ENCODE measurements at places on chromosomes 3 and 15. TPM values are rescaled to one million over a fixed set of nuclear protein-coding genes. Genes with fewer than 3 reads are reported as not detected.

Gene MCTP2
- total RNA-seq = 14.6 TPM

DNA sequence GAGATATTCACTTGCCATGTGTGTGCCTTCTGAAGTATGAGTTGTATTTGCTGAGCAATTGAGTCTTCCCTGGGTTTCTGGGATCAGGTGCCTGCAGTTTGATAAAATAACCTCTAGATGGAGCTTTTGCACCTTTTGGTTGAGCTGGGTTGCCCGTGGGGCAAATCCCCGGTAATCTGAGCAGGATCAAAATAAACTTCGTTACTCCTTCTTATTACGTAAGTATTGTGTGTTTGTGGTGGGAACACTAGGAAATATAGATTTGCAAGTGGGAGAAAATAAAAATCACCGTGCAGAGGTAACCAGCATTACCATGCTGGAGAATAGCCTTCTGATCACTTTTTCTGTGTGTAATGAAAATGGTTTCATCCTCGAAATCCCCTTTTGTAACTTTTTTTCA is 277.4 kb upstream of the NR2E3 start:
- no peaks in the 10 kb centered on the region for H3K36me3 ChIP-seq
- no peaks in the 10 kb centered on the region for H3K4me1 ChIP-seq
- DNase-seq = peak; percentile 55

Gene VILL
- total RNA-seq = 5.1 TPM

- peaks cover 88% of the 10 kb centered on the region for H3K27me3 ChIP-seq
- no peak overlapping the region for H3K4me3 ChIP-seq
- peaks cover 59% of the 10 kb centered on the region for H3K4me1 ChIP-seq
- no peak for DNase-seq
- no peak overlapping the region for H3K27ac ChIP-seq
- no peaks in the 10 kb centered on the region for H3K36me3 ChIP-seq
Measured at GRCh38 chr15:52801748-52802085, 11.6 kb upstream of the ONECUT1 start.

- no peaks in the 10 kb centered on the region for H3K4me1 ChIP-seq
- H3K36me3 ChIP-seq = no peaks in the 10 kb centered on the region
- H3K27me3 ChIP-seq = no peaks in the 10 kb centered on the region
- DNase-seq = no peak
- no peak overlapping the region for H3K4me3 ChIP-seq
Measured at GRCh38 chr15:38782156-38782555, 217.5 kb upstream of the RASGRP1 start.

DNA sequence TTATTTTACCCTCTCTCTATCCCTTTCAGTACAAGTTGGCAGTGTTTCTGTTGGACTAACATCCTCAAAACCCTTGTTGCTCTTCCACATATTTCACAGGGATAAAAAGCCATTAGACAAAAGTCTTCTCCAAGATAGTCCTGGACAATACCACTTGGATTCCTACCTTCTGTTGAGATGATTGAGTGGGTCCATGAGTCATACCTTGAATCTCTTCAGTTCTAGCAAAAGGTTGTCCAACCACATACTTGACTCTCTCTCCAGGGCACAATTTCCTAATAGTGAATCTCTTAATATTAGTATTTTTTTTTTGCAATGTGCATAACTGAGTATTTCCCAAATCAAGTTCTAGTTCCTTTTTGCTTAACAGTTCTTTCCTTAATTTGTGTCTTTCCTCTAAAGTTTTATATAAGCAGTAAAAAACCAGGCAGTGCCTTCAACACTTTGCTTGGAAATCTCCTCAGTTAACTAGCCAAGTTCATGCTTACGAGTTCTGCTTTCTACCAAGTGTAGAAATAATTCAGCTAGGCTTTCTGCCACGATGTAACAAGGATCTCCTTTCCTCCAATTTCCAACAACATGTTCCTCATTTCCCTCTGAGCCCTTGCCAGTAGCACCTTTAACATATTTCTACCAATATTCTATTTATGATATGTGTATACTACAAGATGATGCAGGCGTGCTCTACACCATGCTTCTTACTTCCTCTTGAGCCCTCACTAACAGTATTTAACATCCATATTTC is 68.3 kb upstream of the NEO1 start:
- no peak for DNase-seq
- H3K36me3 ChIP-seq = no peaks in the 10 kb centered on the region
- H3K4me3 ChIP-seq = no peak overlapping the region
- H3K27ac ChIP-seq = peak overlapping the region; percentile 33
- no peaks in the 10 kb centered on the region for H3K27me3 ChIP-seq

GRCh38 chr3:12716605-12717151 is 42.4 kb downstream of the TMEM40 start:
- no peaks in the 10 kb centered on the region for H3K27me3 ChIP-seq
- no peak overlapping the region for H3K4me3 ChIP-seq
- no peaks in the 10 kb centered on the region for H3K36me3 ChIP-seq
- DNase-seq = no peak

DNA sequence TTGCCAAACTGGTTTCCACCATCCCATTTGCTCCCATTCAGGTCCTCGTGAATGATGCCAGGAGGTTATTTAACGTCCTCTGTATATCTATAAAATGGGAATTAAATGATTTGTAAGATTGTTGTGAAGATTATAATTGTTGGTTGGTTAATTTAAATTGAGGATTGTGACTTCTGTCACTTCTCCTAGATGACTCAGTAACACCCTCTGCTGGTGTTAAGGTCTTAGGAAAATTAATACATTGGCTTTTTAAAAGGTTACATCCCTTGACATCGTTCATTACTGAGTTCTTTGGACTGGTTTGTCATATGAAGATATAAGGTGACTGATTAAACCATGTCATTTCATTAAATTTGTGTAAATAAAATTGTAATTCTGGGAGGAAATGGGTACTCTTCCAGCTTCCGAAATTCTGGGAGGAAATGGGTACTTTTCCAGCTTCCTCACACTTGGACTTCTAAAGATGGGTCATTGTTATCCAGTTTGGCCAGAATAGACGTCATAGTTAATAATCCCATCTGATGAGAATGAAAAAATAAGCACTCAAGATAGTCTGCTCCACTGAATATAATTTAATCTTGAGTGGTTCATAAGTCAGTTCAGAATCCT is 33.3 kb upstream of the PAQR5 start:
- H3K36me3 ChIP-seq = no peaks in the 10 kb centered on the region
- H3K4me3 ChIP-seq = no peak overlapping the region

Gene KLHL6
- 0.71 TPM for total RNA-seq

GRCh38 chr3:146130881-146131371 is 30.1 kb downstream of the PLOD2 start:
- peaks cover 25% of the 10 kb centered on the region for H3K4me1 ChIP-seq
- H3K27me3 ChIP-seq = no peaks in the 10 kb centered on the region
- no peaks in the 10 kb centered on the region for H3K36me3 ChIP-seq
- H3K27ac ChIP-seq = no peak overlapping the region
- H3K4me3 ChIP-seq = no peak overlapping the region
- no peak for DNase-seq

GRCh38 chr15:35061825-35062737 is 23.0 kb downstream of the NANOGP8 start:
- DNase-seq = no peak
- no peak overlapping the region for H3K4me3 ChIP-seq
- H3K4me1 ChIP-seq = no peaks in the 10 kb centered on the region
- H3K36me3 ChIP-seq = no peaks in the 10 kb centered on the region

GRCh38 chr3:143970773-143971358 is 757 bp upstream of the DIPK2A start:
- H3K27ac ChIP-seq = peak overlapping the region; percentile 97
- DNase-seq = peak; percentile 92
- no peaks in the 10 kb centered on the region for H3K36me3 ChIP-seq
- no peaks in the 10 kb centered on the region for H3K4me1 ChIP-seq

Gene HEMK1
- 6.8 TPM for total RNA-seq

GRCh38 chr3:49279376-49279775 is 2.3 kb upstream of the C3orf62 start:
- H3K27ac ChIP-seq = peak overlapping the region; percentile 94
- H3K4me1 ChIP-seq = peaks cover 52% of the 10 kb centered on the region
- no peak overlapping the region for H3K4me3 ChIP-seq
- DNase-seq = no peak

Gene EXOG
- total RNA-seq = 14.9 TPM

GRCh38 chr15:43100971-43101370 is 4.9 kb downstream of the UBR1 start:
- H3K27ac ChIP-seq = no peak overlapping the region
- no peak for DNase-seq
- H3K27me3 ChIP-seq = no peaks in the 10 kb centered on the region
- peaks cover 34% of the 10 kb centered on the region for H3K4me1 ChIP-seq
- H3K4me3 ChIP-seq = no peak overlapping the region

DNA sequence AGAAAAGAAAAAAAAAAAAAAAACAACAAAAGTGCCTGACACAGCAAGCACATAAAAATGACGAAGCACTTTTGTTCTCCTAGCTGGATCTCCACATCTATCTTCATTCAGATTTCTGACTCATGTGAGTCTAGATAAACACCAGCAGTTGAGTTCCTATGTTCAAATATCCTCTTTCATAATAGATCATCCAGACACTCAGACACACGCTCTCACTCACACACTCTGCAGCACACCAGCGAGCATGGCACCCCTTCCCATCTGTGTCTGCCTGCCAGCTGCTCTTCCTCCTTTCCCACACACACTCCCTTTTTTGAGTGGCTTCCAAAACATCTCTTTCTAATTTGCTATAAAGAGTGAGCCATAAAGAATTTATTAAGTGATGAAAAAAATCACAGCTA is 19.8 kb upstream of the CELF6 start:
- peaks cover 40% of the 10 kb centered on the region for H3K36me3 ChIP-seq
- H3K27ac ChIP-seq = peak overlapping the region; percentile 80
- no peaks in the 10 kb centered on the region for H3K27me3 ChIP-seq
- DNase-seq = no peak

- H3K36me3 ChIP-seq = no peaks in the 10 kb centered on the region
- H3K27me3 ChIP-seq = no peaks in the 10 kb centered on the region
- DNase-seq = peak; percentile 95
- peak overlapping the region; percentile 81 for H3K27ac ChIP-seq
Measured at GRCh38 chr3:185658504-185658912, 72.4 kb downstream of the SENP2 start.

DNA sequence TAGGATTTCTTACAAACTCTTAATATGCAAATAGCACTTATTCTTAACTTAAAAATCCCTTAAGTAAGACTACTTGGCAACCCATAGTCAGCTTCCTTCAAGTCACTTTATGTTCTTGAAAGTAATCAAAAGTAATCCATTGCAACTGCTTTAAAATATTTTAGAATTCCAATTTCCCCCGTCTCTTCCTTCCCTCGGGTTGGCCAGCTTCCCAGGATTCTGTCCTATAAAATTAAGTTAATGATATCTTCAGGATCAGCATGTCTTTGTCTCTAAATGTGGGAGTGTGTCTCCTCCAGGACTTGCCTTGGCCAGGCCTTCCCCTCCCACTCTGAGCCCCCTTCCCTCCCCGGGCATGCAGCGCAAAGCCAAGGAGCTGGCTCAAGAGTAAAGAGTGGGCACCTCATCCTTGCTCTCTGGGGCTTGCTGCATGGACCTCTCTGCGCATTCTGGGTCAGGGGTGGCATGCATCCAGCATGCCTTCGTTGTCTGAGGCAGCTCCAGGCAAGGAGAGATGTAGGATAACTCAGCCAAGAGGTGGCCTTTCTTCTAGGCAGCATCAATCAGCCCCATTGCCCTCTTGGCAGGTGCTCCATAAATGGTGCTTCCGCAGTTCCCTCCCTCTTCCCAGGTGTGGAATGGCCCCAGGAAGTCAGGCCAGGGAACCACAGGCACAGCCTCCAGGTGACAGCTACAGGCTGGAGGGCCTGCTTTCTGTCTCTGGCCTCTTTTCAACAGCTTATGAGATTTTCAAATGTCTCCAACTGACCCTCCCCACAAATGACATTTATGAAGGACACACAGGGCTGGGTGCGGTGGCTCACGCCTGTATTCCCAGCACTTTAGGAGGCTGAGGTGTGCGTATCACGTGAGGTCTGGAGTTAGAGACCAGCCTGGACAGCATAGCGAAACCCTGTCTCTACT is 108.7 kb upstream of the ALDH1A3 start:
- DNase-seq = peak; percentile 85
- no peak overlapping the region for H3K27ac ChIP-seq
- no peaks in the 10 kb centered on the region for H3K27me3 ChIP-seq
- no peaks in the 10 kb centered on the region for H3K4me1 ChIP-seq
- no peak overlapping the region for H3K4me3 ChIP-seq

DNA sequence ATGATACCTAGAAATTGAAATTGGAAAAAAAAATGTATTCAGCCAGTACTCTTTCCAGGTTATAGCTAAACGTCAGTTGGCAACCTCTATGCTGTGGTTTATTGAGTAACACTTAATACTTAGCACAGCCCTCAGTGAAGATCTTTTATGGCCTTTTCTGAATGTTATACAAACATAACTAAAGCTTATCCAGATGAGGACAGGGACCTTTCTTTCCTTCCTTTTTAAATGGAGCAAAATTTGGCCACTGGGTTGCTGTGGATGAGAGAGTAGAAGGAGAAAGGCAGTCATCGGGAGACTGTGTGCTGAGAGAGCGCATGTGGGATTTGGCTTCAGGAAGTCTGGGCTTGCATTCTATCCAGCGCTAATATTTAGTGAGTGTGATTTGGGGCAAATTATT is 36.1 kb downstream of the IGF1R start:
- DNase-seq = no peak
- H3K4me3 ChIP-seq = no peak overlapping the region
- H3K27ac ChIP-seq = no peak overlapping the region
- no peaks in the 10 kb centered on the region for H3K27me3 ChIP-seq

GRCh38 chr15:48962662-48963523 is 826 bp downstream of the SHC4 start:
- H3K27me3 ChIP-seq = no peaks in the 10 kb centered on the region
- peak overlapping the region; percentile 63 for H3K4me3 ChIP-seq
- H3K36me3 ChIP-seq = no peaks in the 10 kb centered on the region

DNA sequence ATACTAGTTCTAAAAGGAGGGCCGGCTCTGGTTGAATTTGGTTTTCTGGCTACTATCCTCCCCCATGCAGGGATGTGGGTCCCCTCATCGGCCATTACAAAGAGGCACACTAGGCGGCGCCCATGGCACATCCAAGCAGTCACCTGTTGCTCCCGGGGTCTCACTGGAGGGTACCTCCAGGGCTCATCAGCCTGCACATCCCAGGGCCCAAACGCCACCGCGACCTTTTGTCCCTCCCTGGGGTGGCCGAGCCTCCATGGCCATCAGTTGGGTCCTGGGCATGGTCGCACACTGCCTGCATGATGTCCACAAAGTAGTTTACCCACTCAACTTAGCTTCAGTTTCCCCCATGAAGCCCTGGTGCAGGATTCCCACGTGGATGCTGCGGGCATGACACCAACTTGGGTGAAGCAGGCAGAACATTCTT is 28.3 kb downstream of the IDH3A start:
- H3K27me3 ChIP-seq = no peaks in the 10 kb centered on the region
- H3K36me3 ChIP-seq = peaks cover 21% of the 10 kb centered on the region
- no peak overlapping the region for H3K27ac ChIP-seq
- no peak for DNase-seq
- H3K4me3 ChIP-seq = no peak overlapping the region
- H3K4me1 ChIP-seq = no peaks in the 10 kb centered on the region

Gene LRRC2
- total RNA-seq = 0.42 TPM

- H3K36me3 ChIP-seq = no peaks in the 10 kb centered on the region
- H3K27me3 ChIP-seq = no peaks in the 10 kb centered on the region
- peaks cover 25% of the 10 kb centered on the region for H3K4me1 ChIP-seq
Measured at GRCh38 chr3:46660543-46661523, 32.6 kb downstream of the ALS2CL start.

Gene BOC
- total RNA-seq = 87.2 TPM

Measured in esophagus muscularis mucosa (tissue), 4 donors.